ENCODE measurements at places on chromosomes 16 and 17. TPM values are rescaled to one million over a fixed set of nuclear protein-coding genes. Genes with fewer than 3 reads are reported as not detected.

GRCh38 chr17:51608251-51608933, 348.0 kb downstream of the UTP18 start:
- no peak for DNase-seq

CRYM gene
- total RNA-seq = 2.0 TPM

ZFP90 gene
- total RNA-seq = 57.7 TPM

GRCh38 chr16:58485184-58485887, 14.6 kb upstream of the NDRG4 start:
- DNase-seq = no peak

- DNase-seq = no peak
These were observed 3.4 kb downstream of the CEP295NL start for GRCh38 chr17:78899361-78900260.

CFDP1 gene
- total RNA-seq = 38.0 TPM

DNA sequence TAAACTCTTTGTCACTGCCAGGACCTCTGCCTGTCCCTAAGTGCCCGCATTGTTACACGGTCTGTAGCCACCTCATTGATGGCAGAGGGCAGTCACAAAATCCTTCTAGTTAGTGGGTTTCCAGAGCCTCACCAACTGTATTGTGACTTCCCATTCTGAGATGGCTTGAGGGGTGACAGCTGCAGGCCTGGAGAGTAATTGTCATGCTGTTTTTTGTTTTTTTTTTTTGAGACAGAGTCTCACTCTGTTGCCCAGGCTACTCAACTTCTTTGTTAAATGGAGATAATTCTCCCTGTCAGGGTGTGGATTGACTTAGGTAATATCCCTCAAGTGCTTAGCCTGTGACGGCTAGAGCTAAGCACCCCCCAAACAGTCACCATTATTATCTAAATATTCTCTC, 77.9 kb downstream of the SDR42E1 start:
- DNase-seq = no peak

CNGB1 gene
- not detected for total RNA-seq

GRCh38 chr16:24984903-24985675, 30.1 kb downstream of the ARHGAP17 start:
- DNase-seq = no peak

GRCh38 chr17:74132354-74132753, 71.1 kb upstream of the RPL38 start:
- no peak for DNase-seq

GRCh38 chr16:79366635-79367034, 233.9 kb downstream of the MAF start:
- DNase-seq = no peak
